ENCODE measurements at places on chromosomes 6 and 20.

DNA sequence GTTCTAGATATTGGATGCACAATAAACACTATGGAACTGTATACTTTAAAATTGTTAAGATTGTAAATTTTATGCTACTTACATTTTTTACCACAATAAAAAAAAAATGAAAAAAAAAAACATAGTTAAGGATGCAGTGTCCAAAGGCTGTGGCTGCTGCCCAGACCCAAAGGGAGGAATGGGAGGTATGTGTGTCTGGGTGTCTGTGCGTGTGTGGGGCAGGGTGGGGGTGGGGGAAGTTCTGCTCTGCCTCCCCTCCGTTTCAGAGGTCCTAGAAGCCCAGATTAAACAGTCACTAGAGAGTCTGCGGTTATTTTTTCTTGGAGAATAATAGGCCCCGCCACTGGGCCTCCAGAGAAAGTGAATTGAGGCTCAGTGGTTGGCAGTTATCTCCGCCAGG is 136.4 kb upstream of the ARMC2 start:
- no peak for DNase-seq

GRCh38 chr6:43367245-43367984 is 2.0 kb downstream of the ZNF318 start:
- DNase-seq, result no peak

DNA sequence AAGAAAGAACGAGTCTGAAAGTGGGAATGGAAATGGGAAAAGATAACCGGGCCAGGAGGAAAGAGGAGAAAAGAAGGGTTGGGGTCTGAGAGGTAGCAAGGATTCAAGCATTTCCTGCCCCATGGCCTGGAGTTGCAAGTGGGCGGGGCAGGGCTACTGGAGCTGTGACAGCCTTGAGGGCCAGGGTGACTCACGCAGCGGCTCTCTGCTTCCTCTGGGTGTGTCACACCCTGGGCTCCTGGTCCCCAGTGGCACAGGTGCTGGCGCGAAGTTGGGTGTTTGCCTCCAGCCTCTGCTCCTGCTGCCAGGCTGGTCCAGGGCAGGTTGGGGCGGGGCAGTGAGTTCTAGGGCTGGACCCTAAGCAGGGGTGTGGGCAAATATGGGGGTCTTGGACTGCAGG is 3.3 kb upstream of the ULBP3 start:
- no peak for DNase-seq

DNA sequence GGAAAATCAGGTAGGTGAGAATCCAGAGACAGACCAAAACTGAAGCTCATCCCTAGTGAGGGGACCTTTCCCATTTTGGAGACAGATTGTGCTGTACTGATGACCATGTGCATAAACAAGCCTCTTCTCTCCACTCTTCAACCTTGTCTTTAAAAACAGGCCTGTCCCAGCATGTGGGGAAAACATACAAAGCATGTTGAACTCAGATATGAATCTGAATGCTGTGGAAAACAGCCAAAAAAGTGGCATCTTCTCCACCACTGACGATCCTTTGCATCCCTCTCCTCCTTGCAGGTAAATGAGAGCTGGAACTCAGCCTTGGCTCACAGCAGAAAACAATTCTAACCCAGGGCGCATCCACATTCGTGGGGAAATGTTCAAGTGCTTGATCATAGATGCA is 123.7 kb upstream of the FOXQ1 start:
- DNase-seq, result no peak

GRCh38 chr20:46767127-46767761 is 57.8 kb downstream of the SLC2A10 start:
- DNase-seq, result no peak

DNA sequence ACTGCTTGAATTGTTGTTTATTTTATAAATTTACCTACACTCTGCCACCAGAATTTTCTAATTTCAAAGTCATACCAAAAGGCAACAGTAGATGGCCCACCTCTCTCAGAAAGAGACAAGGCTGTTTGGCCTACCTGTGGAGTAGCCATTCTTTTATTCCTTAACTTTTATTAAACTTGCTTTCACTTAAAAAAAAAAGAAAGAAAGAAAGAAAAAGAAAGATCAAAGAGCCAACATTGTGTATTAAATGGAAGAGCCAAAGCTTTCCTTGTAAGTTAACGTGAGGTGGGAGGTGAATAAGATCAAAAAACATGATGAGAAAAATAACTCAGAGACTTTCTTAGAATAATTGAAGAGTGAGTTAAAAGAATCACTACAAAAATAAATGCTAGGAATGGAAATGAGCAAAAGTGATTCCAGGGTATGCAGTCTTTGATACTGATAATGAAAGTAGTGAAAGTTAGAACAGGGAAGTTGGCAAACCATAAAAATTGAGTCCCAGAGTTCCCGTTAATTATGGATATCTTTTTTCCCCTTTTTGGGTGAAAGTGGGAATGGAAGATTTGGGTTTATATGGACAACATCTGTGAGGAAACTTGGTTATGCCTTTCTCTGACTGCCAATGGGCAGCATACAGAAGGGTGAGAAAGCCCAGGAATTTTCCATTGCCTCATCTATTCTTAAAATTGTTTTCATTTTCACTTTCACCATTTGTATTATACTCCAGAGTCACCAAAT is 35.9 kb upstream of the MYB start:
- no peak for DNase-seq
